ENCODE measurements at places on chromosomes 11 and 22. TPM values are rescaled to one million over a fixed set of nuclear protein-coding genes. Genes with fewer than 3 reads are reported as not detected.

GRCh38 chr11:67463680-67464410 is 5.2 kb downstream of the TMEM134 start:
- peak; percentile 45 for DNase-seq

- DNase-seq = peak; percentile 17
Measured at GRCh38 chr11:117197516-117198456, 1.4 kb upstream of the TAGLN start.

The CARNS1 gene
- total RNA-seq = 14.5 TPM

The OR11H1 gene
- total RNA-seq = not detected

The CATSPER1 gene
- not detected for total RNA-seq

The PPP2R1B gene
- total RNA-seq = 6.5 TPM
